Right ventricle myocardium inferior (tissue), 1 donor: ENCODE measurements at places on chromosomes 12 and 14. TPM values are rescaled to one million over a fixed set of nuclear protein-coding genes. Genes with fewer than 3 reads are reported as not detected.

SOS2 gene
- total RNA-seq = 35.6 TPM

ADAM21 gene
- 0.38 TPM for total RNA-seq

GARIN6 gene
- total RNA-seq = not detected

SOX5 gene
- total RNA-seq = 3.2 TPM

C14orf180 gene
- 40.0 TPM for total RNA-seq

PLD4 gene
- total RNA-seq = not detected

RGS6 gene
- total RNA-seq = 23.3 TPM

CPNE8 gene
- 8.3 TPM for total RNA-seq

ABCD4 gene
- 20.8 TPM for total RNA-seq

LLPH gene
- 18.1 TPM for total RNA-seq

RNASE3 gene
- total RNA-seq = not detected

SLC15A5 gene
- not detected for total RNA-seq

- no peak for DNase-seq
Observed at GRCh38 chr14:94879537-94879936, 109.6 kb upstream of the GSC start.

GRCh38 chr14:87613881-87614280 is 379.1 kb downstream of the GALC start:
- DNase-seq = no peak

- no peak for DNase-seq
Observed at GRCh38 chr14:24038686-24039085, 13.1 kb upstream of the CARMIL3 start.

DNA sequence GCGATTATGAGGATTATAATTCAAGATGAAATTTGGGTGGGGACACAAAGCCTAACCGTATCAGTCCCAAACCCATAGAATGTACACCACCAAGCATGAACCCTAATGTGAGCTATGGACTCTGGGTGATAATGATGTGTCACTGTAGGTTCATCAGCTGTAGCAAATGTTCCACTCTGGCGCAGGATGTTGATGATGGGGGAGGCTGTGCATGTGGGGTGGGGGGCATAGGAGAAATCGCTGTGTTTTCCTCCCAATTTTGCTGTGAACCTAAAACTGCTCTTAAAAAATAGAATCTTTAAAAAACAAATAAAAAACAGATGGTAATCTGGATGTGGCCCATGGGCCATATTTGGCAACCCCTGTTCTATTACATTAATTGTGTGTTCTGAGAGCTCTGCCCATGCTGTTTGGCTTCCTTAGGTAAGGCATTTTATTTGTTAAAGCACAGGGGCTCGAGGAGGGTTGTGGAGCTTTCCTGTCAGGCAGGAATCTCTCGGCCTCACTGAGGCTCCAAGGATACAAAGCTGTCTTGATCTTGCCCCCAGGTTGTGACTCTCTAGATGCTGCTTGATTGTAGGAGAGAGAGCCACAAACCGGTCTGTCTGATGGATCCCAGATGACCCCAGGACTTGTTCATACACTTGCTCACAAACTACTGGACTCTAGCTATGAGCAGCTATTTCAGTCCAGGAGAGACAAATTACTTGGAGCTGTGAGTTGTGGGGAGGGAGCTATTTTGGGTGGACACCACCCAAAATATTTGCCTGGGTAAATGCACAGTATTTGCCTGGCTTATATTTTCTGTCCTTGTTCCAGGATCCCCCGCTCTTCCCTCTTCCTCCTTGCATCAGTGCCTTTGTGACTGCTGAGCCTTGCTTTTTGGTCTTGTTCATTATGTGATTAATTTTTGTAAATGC is 340.2 kb downstream of the MED13L start:
- DNase-seq = no peak

GRCh38 chr12:19852100-19852855 is 413.0 kb downstream of the AEBP2 start:
- no peak for DNase-seq

DNA sequence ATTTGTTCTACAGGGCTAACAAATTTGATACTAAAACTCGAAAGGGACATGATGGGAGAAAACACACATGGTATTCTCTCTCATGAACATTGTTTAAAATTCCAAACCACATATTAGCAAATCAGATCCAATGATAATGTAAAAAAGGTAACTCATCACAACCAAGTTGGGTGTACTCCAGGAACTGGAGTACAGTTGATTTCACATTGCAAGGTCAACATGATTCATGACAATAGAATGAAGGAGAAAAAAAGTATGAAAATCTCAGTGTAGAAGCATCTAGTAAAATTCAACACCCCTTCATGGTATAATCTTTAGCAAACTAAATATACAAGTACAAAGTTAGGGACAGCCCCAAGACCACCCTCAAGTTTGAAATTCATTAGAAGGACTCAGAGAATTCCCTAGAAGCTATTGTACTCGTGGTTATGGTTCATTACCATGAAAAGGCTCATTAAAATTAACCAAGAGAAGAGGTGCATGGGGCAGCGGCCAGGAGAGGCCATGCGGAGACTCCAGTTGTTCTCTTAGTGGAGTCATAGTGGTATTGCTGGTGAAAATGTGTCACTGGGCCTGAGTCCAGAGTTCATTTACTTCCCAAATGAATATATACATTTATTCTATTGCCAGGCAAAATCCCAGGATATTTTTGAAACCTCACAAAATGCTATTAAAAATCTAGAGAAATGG is 3.1 kb upstream of the CDCA4 start:
- DNase-seq = no peak

DNA sequence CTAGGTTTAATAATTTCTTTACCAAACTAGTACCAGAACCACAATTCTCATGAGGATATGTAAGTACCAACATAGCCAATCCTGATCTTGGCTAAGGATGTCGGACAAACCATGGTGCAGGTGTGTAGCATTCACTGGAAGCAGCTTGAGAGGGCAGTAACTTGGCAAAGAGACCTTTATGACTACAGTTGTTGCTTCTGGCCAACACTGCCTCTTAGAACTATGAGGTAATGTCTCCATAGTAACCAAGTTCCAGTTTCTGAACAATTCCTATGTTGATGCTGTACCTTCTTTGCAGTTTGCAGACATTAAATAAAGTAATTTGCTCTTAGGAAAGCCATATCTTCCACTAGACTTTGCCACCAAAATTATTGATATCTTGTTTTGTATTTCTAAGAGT is at the start of gene LMNTD1:
TSS of gene LMNTD1 (minus strand) at position 186 of the 400 bp plus-strand sequence. CDS start 324 bp downstream, outside the sequence.
- no peak for DNase-seq

DNA sequence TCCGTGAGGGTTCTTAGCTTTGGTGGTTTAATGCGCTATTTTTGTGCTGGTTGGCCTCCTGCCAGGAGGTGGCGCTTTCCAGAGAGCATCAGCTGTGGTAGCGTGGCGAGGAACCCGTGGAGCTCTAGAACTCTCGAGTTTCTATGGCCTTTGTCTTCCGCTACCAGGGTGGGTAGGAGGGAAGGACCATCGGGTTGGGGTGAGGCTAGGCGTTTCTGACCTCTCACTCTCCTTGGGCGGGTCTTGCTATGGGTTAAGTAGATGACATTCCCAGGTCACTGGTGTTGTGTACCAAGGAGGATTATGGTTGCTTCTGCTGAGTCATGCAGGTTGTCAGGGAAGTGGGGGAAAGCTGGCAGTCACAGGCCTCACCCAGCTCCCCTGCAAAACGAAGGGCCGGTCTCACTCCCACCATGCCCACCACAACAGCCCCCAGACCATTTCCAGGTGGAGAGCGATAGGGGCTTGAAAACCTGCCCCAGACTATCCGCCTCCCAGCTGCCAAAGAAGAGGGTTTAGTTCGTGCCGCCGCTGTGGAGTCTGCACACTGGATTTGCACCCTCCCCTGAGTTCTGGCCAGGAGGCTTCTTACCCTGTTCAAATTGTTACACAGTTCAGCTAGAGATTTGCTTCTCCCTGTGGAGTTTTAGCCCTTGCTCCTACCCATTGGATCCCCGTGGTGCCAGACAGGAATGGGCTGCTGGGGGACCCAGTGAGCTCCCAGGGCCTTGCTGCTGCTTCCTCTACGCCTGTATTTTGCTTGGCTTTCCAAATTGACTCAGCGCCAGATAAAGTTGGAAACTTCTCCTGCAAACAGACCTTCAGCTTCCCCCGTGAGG is 21.9 kb downstream of the RNFT2 start:
- DNase-seq = no peak

GRCh38 chr14:105010891-105011291 is 10.0 kb downstream of the CDCA4 start:
- DNase-seq = peak; percentile 73

GRCh38 chr14:94018308-94018707 is 7.8 kb upstream of the OTUB2 start:
- peak; percentile 27 for DNase-seq

DNA sequence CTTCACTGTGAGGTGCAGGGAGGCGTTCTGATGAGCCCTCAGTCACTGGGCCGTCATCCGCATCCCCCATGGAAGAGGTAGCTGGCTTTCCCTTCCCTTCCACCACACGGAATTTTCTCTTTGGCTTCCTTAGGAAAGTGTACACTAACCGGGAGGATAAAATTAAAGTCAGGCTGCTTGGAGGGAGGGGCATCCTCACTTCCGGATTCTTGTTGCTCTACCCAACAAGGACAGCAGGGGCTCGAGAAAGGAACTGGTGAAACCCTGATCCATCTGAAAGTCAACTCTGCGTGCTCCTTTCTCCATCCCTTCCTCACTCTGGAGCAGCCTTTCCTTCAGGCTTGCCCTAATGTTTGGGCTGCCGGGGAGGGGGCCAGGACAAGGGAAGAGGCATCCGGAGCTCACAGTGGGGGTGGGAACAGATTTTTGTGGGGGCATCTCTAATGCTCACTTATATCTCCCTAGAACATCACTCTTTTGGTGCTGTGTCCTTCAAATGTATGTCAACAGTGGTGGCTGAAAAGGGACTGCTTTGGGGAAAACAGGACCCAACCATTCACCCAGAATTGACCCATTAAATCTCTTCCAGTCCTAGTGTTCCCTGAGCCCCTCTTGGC is 101.4 kb upstream of the FKBP4 start:
- no peak for DNase-seq

DNA sequence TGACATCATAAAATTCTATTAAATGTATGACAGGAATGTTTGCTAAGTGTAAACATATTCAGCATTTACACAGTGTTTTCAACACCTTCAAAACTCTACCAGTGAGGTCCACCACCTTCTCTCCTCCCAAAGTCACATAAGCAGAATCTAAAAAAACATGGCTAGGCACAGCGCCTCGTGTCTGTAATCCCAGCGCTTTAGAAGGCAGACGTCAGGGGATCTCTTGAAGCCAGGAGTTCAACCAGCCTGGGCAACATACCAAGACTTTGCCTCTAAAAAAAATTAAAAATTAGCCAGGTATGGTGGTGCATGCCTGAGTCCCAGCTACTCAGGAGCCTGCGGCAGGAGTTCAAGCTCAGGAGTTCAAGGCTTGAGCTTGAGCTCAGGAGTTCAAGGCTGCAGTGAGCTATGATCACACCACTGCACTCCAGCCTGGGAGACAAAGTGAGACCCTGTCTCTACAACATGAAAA is 30.0 kb downstream of the NUMB start:
- DNase-seq = no peak

DNA sequence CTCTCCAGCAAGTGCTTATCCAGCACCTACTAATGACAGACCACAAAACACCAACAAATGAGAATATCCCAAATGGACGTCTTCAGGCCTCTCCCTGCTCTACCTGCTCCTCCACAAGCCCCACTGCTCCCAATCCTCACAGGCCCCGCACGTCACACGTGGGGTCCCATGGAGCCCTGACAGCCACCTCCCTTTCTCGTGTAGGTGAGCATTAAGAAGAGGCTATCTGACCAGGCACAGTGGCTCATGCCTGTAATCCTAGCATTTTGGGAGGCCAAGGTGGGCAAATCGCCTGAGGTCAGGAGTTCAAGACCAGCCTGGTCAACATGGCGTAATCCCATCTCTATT is 5.4 kb downstream of the RIMBP2 start:
- DNase-seq = no peak

- no peak for DNase-seq
Observed at GRCh38 chr14:22533057-22533704, 55.8 kb downstream of the DAD1 start.

- no peak for DNase-seq
Observed at GRCh38 chr12:54193434-54193833, 4.6 kb upstream of the SMUG1 start.

GRCh38 chr12:64814432-64814831 is 10.0 kb upstream of the TBC1D30 start:
- no peak for DNase-seq

GRCh38 chr12:45535610-45536180 is 193.8 kb upstream of the ARID2 start:
- DNase-seq = no peak

DNA sequence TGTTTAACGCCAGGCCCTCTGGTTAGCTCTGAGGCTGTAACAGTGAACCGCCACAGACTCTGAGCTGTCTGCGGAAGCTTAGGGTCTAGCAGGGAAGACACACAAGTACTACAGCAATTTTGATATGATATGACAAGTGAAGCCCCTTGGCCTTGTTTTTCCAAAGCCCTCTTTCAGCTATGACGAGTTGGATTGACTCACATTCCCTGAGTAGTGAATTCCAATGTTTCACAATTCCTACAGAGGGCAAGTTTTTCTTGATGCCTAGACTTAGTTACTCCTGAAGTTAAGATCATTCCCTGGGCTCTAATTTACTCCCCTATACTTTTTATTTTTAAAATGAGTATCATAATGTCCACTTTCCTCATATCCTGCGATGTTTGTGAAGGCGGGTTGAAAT is 53.3 kb upstream of the CISTR start:
- no peak for DNase-seq
